ENCODE measurements at places on chromosomes 3 and 15. TPM values are rescaled to one million over a fixed set of nuclear protein-coding genes. Genes with fewer than 3 reads are reported as not detected.

C3orf20 gene
- under 0.01 TPM for total RNA-seq

FBXW12 gene
- total RNA-seq, result not detected

NTRK3 gene
- not detected for total RNA-seq

SCAPER gene
- 8.5 TPM for total RNA-seq

TRIM59 gene
- total RNA-seq, result 15.9 TPM

ZMYND10 gene
- total RNA-seq, result under 0.01 TPM

WNT5A gene
- total RNA-seq, result 4.2 TPM

SLC28A2 gene
- not detected for total RNA-seq

CCR8 gene
- total RNA-seq, result not detected

CD200R1 gene
- not detected for total RNA-seq

DCBLD2 gene
- total RNA-seq, result 23.5 TPM

CD276 gene
- total RNA-seq, result 44.6 TPM

MAP1A gene
- 0.17 TPM for total RNA-seq

NCK1 gene
- total RNA-seq, result 149 TPM

ESYT3 gene
- not detected for total RNA-seq

LHFPL4 gene
- total RNA-seq, result not detected

NECTIN3 gene
- total RNA-seq, result 87.3 TPM

TBC1D2B gene
- 46.8 TPM for total RNA-seq

SLC22A13 gene
- total RNA-seq, result 0.09 TPM

MAGEL2 gene
- under 0.01 TPM for total RNA-seq

PIGZ gene
- 2.7 TPM for total RNA-seq

OIP5 gene
- 1.4 TPM for total RNA-seq

RASL12 gene
- total RNA-seq, result not detected

ZBTB11 gene
- 21.6 TPM for total RNA-seq

SPINT1 gene
- total RNA-seq, result 0.34 TPM

FBLN2 gene
- 7.7 TPM for total RNA-seq

MRPL3 gene
- total RNA-seq, result 41.8 TPM

LMAN1L gene
- not detected for total RNA-seq

POLR2M gene
- total RNA-seq, result 265 TPM

GPR87 gene
- total RNA-seq, result not detected

CFAP100 gene
- not detected for total RNA-seq

KCNMB3 gene
- total RNA-seq, result 2.9 TPM

FAM107A gene
- total RNA-seq, result 0.09 TPM

ERC2 gene
- total RNA-seq, result 0.33 TPM

PLA2G4D gene
- not detected for total RNA-seq

Data from dermis lymphatic vessel endothelial cell (primary cell).